Immature natural killer cell (primary cell): ENCODE measurements at places on chromosomes 11 and 22.
A peak's percentile ranks its signal among the peaks of the same experiment; 100 is the strongest.

GRCh38 chr22:37375801-37376200 is 51.5 kb downstream of the ELFN2 start:
- no peak overlapping the region for H3K4me3 ChIP-seq
- DNase-seq: no peak
- no peaks in the 10 kb centered on the region for H3K4me1 ChIP-seq
- peaks cover 2% of the 10 kb centered on the region for H3K27me3 ChIP-seq

DNA sequence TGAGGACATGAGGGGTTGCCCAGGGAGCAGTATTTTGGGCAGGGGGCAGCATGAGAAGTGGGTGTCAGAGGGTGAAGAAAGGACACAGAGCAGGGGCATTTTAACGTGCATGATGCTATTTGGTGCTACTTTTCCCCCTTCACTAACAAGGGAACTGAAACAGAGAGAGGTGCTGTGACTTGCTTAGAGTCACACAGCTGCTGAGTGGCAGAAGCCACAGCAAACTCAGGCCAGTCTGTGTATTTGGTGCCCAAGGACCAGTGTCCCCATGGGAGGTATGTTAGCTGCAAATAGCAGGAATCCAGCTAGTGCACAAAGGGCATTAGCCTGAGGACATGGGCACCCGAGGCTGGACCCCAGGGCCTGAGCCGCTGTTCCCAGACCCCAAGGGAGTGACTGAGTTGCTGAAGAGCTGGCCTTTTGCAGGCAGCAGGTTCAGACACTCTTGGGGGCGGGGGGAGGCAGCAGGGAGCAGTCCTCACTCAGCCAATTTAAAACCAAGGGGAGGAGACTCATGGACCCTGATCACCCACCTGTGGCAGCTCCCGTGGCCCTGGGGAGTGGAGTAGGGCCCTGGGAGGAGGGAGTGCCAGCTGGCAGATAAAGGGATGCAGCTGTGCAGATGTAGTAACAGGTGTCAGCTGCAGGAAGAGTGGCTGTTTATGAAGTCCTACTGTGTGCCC is 14.6 kb downstream of the PARVG start:
- DNase-seq: no peak
- H3K4me1 ChIP-seq: peaks cover 38% of the 10 kb centered on the region
- peaks cover 37% of the 10 kb centered on the region for H3K36me3 ChIP-seq
- H3K27me3 ChIP-seq: no peaks in the 10 kb centered on the region
- no peak overlapping the region for H3K27ac ChIP-seq
- no peak overlapping the region for H3K4me3 ChIP-seq

GRCh38 chr22:19767427-19768341 is 7.1 kb downstream of the TBX1 start:
- no peak overlapping the region for H3K27ac ChIP-seq
- H3K4me1 ChIP-seq: peaks cover 5% of the 10 kb centered on the region
- H3K4me3 ChIP-seq: peak overlapping the region; percentile 70
- no peaks in the 10 kb centered on the region for H3K36me3 ChIP-seq
- peaks cover 12% of the 10 kb centered on the region for H3K27me3 ChIP-seq
- no peak for DNase-seq

GRCh38 chr11:130653838-130654636 is 205.6 kb downstream of the ADAMTS15 start:
- no peaks in the 10 kb centered on the region for H3K36me3 ChIP-seq
- no peaks in the 10 kb centered on the region for H3K4me1 ChIP-seq
- H3K27me3 ChIP-seq: peaks cover 7% of the 10 kb centered on the region
- no peak overlapping the region for H3K4me3 ChIP-seq

- H3K27me3 ChIP-seq: peaks cover 3% of the 10 kb centered on the region
- H3K4me1 ChIP-seq: peaks cover 3% of the 10 kb centered on the region
- H3K4me3 ChIP-seq: no peak overlapping the region
- H3K27ac ChIP-seq: no peak overlapping the region
Measured at GRCh38 chr11:68806931-68807844, 34.5 kb downstream of the CPT1A start.

DNA sequence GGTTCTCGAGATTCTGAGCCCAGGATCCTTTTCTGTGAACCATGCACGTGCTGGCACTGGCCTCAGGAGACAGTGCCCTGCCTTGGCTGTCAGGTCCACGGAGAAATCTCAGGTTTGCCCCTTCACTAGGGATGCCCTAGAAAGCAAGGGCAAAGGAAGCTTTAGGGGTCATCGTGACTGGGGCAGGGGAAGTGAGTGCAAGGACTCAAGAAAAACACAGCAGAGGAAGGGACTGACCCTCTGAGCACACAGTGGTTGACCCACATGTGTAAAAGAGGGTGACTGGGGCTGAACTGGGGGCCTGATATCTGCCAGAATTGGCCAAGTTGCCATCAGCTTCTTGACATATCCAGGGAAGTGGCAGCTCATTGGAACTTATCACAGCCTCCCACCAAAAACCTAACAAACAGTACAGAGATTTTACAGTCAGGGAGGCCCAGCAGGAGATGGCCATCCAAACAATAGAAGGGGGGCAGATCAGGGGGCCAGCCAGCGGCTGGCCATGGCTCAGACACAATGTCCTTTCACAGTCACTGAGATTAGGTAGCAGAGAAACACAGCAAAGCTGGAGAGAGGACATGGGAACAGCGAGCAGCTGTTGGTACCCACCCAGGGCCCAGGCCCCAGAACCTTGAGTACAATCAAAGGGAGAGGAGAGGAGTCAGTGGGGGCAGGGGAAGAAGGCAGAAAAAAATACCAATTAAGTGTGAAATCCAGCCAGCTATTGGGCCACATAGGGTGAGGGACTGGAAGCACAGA is 4.4 kb downstream of the TMEM121B start:
- peaks cover 45% of the 10 kb centered on the region for H3K4me1 ChIP-seq
- no peaks in the 10 kb centered on the region for H3K36me3 ChIP-seq
- H3K4me3 ChIP-seq: peak overlapping the region; percentile 72
- peak overlapping the region; percentile 65 for H3K27ac ChIP-seq

DNA sequence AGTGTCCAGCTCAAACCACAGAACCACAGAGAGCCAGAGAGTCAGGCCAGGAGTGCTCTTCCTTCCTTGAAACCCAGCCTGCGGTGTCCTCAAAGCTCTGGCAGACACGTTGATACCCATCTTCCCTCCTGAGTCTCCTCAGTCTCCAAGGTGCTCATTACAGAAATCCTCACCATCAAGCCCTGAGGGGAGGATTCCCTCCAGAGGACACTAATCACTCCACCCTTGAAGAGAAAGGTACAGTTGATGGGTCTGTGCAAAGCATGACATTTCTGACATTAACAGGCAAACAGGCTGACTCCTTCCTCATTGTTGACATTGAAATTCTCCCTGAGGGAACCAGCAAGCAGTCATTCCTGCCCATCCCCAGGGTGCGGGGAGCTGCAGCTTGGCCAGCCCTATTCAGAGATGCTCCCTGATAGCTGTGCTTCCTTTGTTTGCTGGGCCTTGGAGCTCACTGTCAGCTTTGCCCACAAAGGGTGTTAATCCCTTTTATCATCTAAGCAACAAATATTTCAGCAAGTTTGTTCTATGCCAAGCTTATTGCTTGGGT is 101.7 kb upstream of the CSNK2A3 start:
- no peaks in the 10 kb centered on the region for H3K4me1 ChIP-seq
- H3K4me3 ChIP-seq: no peak overlapping the region
- DNase-seq: no peak
- no peaks in the 10 kb centered on the region for H3K27me3 ChIP-seq
- no peak overlapping the region for H3K27ac ChIP-seq

- peak overlapping the region; percentile 73 for H3K4me3 ChIP-seq
- peaks cover 29% of the 10 kb centered on the region for H3K4me1 ChIP-seq
- H3K36me3 ChIP-seq: peaks cover 12% of the 10 kb centered on the region
Measured at GRCh38 chr11:94472916-94473799, 20.5 kb downstream of the MRE11 start.

DNA sequence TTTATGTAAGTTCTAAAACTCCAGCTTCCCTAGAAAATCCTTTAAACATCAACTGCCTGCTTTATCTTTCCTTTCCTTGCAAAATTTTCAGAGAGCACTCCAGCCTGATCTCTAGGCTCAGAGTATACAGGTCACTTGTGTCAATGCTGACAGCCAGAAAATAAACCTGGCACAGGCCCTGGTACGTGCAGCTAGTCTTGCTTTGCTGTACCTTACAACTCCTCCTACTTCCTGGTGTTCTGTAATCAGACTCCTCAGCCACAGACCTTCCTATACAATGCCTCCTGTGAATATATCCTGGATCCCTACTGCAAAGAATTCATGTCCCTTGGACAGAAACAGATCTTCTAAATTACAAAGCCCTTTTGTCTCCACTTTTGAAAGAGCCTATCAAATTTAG is 24.2 kb upstream of the TMEM123 start:
- peaks cover 14% of the 10 kb centered on the region for H3K4me1 ChIP-seq
- DNase-seq: no peak
- peaks cover 5% of the 10 kb centered on the region for H3K27me3 ChIP-seq
- H3K27ac ChIP-seq: peak overlapping the region; percentile 52
- H3K4me3 ChIP-seq: no peak overlapping the region

DNA sequence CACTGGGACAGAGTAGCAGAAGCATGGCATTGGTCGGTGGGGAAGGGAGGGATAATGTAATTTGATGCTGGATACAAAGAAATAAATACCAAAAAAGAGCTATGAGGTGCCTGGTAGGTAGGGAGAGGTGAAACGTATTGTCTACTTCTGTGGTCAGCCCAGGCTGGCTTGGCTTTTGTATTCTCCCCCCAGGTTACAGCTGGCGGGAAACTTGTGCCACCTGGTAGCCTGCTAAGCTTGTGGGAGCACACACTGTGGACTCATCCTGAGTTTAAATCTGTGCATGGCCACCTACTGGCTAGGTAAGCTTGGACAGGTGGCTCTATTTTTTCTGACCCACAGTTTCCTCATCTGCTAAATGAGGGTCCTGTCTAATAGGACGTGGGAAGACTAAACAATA is 165.2 kb upstream of the E2F8 start:
- no peak overlapping the region for H3K4me3 ChIP-seq
- no peak for DNase-seq
- H3K27me3 ChIP-seq: peaks cover 3% of the 10 kb centered on the region
- no peaks in the 10 kb centered on the region for H3K36me3 ChIP-seq

DNA sequence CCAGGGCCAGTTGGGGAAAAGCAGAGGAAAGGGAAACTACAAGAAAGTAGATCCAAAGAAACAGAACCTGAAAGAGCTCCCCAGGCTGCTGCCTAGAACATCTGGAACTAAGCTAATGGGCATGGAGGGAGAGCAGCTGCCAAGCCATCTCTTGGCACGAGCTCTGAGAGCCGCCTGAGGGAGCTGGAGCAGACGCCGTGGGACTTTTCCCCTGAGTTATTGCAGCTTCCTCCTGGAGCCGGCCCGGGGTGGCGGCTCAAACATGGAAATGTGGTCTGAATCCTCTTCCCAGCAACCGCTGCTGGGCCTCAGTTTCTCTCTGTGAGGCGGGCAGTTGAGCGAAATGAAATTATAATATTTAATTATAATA is 41.8 kb downstream of the LIF start:
- no peak overlapping the region for H3K4me3 ChIP-seq
- H3K27me3 ChIP-seq: peaks cover 2% of the 10 kb centered on the region
- H3K27ac ChIP-seq: peak overlapping the region; percentile 9
- DNase-seq: no peak

- H3K4me3 ChIP-seq: no peak overlapping the region
- peaks cover 6% of the 10 kb centered on the region for H3K36me3 ChIP-seq
- peaks cover 18% of the 10 kb centered on the region for H3K4me1 ChIP-seq
Measured at GRCh38 chr11:69333879-69334278, 39.9 kb downstream of the MYEOV start.

GRCh38 chr22:25008666-25009065 is 56.1 kb downstream of the KIAA1671 start:
- DNase-seq: no peak
- H3K36me3 ChIP-seq: no peaks in the 10 kb centered on the region
- no peak overlapping the region for H3K4me3 ChIP-seq
- no peak overlapping the region for H3K27ac ChIP-seq
- H3K27me3 ChIP-seq: peaks cover 6% of the 10 kb centered on the region
- no peaks in the 10 kb centered on the region for H3K4me1 ChIP-seq

- peak overlapping the region; percentile 93 for H3K4me3 ChIP-seq
- H3K27me3 ChIP-seq: peaks cover 4% of the 10 kb centered on the region
- H3K36me3 ChIP-seq: peaks cover under 1% of the 10 kb centered on the region
- H3K4me1 ChIP-seq: peaks cover 80% of the 10 kb centered on the region
- DNase-seq: peak; percentile 60
Measured at GRCh38 chr11:63551889-63552266, 11.3 kb downstream of the PLAAT2 start.

DNA sequence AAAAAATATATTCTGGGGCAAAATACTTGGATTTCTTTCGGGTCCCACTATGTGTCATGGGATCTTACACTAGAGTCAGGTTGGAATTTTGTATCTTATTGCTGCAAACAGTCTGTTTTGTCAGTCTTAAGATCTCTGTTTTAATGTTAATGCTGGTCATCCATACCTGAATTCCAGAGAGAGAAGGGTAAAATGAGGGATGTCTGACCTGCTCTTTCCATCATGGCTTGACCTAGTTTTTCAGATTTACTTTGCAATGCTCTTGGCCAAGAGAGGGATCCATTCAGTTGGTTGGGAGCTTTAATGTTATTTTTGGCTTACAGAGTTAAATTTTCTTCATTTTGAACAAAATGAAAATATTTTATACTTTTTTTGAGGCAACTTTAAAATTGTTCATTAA is 117.2 kb downstream of the CASP12 start:
- no peaks in the 10 kb centered on the region for H3K36me3 ChIP-seq
- no peaks in the 10 kb centered on the region for H3K4me1 ChIP-seq
- H3K27me3 ChIP-seq: no peaks in the 10 kb centered on the region
- no peak for DNase-seq
- no peak overlapping the region for H3K4me3 ChIP-seq

DNA sequence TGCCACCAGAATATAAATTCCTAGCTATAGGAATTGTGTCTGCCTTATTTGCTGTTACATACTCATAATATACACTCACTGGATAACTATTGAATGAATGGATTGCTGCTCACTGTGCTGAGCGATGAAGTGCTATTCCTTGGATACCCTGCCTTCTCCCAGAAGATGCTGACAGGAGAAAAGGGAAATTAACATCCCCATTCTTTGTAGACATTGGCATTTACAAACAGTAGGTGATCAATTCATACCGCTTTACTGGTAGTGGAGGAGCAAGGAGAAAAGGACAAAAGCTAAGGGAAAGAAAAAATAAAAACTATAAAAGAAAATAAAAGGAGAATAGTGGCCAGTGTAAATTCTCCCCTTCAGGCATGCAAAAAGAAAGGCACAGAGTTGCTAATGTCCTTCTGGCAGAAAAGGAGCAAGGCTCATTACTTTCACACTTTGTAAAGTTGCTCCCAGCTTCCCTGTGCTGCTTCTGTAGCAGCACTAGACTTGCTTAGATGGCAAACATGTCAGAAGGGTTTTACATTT is 183.0 kb downstream of the LUZP2 start:
- no peak for DNase-seq
- H3K4me3 ChIP-seq: no peak overlapping the region
- no peak overlapping the region for H3K27ac ChIP-seq
- no peaks in the 10 kb centered on the region for H3K36me3 ChIP-seq

DNA sequence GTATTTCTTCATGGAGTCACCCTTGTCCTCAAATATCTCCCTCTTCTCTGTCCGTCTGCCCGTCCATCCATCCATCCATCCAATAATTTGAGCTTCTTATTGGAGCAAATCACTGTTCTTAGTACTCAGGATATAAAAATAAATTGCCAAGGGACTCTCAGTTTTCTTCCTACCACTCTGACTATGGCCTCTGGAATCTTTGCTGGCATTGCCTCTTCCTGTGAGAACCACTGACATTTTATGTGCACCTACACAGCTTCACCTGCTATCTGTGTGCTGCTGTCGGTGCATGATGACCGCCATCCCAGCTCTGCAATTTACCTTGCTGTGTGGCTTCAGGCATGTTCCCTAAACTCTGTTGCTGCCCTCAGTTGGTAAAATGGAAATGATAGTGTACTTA is 37.9 kb downstream of the TEAD1 start:
- no peak for DNase-seq
- no peak overlapping the region for H3K4me3 ChIP-seq
- no peaks in the 10 kb centered on the region for H3K36me3 ChIP-seq
- peaks cover under 1% of the 10 kb centered on the region for H3K4me1 ChIP-seq
- H3K27ac ChIP-seq: no peak overlapping the region
